ENCODE measurements at places on chromosomes 2 and 18.

GRCh38 chr2:215371915-215372897, 60.3 kb downstream of the ATIC start:
- no peak for DNase-seq

DNA sequence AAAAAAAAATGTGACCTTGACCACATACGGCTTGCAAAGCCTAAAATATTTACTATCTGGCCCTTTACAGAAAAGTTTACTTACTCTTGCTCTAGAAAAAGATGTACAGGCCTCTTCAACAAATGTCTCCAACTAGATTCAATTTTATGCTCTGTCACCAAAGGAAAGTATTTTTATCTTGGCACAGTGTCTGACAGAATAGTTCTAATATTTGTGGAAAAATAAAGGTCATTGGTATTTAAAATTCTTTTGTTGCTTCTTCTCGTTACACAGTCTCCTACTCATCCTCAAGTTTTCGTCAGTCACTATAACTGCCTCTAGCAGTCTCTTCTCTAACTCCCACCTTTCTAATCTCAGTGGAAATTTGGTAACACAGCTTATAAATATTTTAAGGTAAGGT, 1.4 kb downstream of the RBKS start:
- no peak for DNase-seq

GRCh38 chr18:4960578-4960977, 236.5 kb downstream of the AKAIN1 start:
- no peak for DNase-seq

- DNase-seq = no peak
These were observed 63.3 kb downstream of the RTP5 start for GRCh38 chr2:241932899-241933178.

GRCh38 chr18:26549263-26550094, 1.1 kb upstream of the KCTD1 start:
- DNase-seq = no peak
